ENCODE measurements at places on chromosomes 5 and 9.

GRCh38 chr5:169538944-169539343 lies 44.6 kb upstream of the SPDL1 start:
- no peak for DNase-seq

GRCh38 chr5:112576298-112576925 lies 157.3 kb upstream of the EPB41L4A start:
- no peak for DNase-seq

- no peak for DNase-seq
Measured at GRCh38 chr9:100700689-100701318, 122.9 kb downstream of the CAVIN4 start.

DNA sequence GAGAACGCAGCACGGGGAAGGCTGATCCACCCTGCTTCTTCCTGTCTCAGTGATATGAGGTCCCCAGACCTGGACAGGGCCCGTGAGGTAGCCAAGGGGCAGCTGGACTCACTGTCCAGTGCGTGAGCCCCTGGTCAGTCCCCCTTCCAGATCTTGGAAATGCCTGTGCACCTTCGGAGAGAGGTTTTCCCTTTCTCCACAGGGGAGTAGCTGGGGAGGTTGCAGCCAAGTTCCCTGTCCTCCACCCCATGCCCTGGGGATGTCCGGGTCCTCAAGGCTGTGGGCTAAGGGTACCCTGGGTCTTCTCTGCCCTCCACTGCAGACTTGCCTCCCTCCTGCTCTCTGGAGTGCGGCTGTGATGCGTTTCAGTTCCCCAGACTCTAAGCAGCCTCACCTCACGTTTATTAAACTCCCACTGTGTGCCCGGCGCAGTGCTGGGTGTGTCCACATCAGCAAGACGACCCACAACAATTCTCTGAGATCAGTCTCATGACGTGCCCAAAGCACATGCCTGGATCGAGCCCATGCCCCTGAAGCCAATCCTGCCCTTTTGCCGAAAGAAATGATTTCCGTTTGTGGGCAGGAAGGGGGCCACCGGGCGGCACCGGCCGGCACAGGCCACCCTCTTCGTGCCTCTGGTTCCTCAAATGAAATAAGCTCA lies 101.3 kb upstream of the PHYKPL start:
- DNase-seq = no peak

DNA sequence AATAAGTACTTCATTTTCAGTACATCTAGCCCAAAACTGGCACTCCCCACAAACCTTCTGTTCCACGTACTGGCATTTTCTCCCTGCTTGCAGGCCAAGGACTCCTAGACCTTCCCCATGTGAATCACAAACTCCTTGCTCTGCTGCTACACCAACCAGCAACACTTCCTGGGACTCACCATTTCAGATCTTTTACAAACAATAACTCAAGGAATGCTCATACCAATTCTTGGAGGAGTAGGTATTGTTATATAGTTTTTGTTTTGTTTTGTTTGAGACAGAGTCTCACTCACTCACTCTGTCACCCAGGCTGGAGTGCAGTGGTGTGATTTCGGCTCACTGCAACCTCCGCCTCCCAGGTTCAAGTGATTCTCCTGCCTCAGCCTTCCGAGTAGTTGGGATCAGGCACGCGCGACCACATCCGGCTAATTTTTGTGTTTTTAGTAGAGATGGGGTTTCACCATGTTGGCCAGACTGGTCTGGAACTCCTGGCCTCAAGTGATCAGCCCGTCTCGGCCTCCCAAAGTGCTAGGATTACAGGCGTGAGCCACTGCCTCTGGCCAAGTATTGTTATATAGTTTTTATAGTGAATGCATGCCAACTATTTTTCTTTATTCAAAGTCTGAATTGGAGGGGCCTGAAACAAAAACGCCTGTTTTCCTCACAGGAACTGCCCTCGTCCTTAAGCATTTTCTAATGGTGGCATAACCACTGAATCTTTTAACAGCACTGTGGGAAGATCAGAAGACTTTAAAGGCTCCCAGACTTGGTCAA lies 210.8 kb downstream of the TSSK1B start:
- no peak for DNase-seq

DNA sequence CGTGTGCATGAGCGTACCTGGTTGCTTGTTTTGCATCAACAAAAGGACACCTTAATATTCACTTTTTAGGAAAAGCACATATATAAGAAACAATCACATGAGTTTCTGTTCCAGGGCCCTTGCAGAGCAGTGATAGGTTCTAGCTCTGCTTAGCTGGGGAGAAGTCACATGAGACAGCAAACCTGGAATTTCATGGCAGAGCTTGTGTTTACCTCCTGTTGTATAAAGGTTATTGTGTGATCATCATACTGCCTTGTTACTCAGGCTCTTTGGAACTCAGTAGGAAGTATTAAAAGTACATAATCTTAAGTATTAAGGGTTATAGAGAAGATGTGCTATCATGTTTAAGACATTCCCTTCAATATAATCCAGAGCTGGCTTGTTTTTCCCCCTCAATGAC lies 18.0 kb upstream of the VLDLR start:
- no peak for DNase-seq
